AG04449 (cell line): ENCODE measurements at places on chromosomes 4 and X.

- DNase-seq = no peak
These were observed 205.4 kb downstream of the CFAP299 start for GRCh38 chr4:80540785-80541469.

DNA sequence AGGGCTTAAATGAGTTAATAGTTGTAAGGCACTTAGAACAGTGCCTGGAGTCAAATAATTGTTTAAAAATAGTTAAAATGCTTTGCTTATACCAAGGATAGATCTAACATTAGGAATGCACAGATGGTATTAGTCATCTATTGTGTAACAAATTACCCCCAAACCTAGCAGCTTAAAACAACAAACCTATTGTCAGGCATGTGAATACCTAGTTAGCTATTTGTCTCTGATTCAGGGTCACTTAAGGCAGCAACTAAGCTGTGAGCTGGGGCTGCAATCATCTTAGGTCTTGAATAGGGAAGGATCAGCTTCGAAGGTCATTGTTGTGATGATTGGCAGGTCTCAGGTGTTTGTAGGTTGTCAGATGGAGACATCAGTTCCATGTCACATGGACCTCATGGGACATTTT lies 42.4 kb upstream of the AGA start:
- peak; percentile 67 for DNase-seq

- DNase-seq = no peak
These were observed 31.3 kb downstream of the REPS2 start for GRCh38 chrX:16977771-16978170.

DNA sequence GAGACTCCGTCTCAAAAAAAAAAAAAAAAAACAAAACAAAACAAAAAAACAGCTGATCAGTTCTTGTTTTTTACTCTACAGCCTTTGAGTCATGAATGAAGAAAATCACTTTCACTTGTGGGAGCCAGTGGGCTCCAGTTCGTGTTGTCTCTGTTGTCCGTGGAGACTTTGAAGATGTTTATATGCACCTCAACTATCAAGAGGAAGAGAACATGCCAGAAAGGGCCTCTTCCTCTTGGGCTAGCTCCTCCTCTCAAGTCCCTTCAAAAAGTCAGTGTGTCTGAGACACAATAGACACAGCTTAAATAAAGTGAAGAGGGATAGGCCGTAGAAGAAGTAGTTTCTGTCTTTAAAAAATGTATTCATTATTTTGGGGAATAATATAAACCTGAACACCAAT lies 182.7 kb downstream of the KDR start:
- no peak for DNase-seq

- no peak for DNase-seq
These were observed 38.8 kb downstream of the GAB1 start for GRCh38 chr4:143375326-143376073.

DNA sequence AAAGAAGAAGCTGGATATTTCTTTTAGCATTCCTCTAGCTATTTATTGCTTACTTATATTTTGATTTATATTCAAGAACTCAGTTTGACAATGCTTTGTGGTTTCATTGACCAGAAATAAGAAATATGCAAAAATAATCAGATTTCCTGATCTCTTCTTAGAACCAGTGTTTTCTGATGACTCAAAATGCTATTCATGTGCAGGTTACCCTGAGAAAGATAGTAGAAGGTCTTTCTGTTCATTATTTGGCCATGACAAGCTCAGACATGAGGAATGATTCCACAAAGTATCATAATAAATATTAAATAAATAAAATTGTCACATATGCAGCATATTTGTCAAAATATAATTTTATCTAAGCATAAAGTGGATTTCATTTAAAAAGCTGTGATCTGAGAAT lies 24.1 kb downstream of the ADH7 start:
- no peak for DNase-seq

DNA sequence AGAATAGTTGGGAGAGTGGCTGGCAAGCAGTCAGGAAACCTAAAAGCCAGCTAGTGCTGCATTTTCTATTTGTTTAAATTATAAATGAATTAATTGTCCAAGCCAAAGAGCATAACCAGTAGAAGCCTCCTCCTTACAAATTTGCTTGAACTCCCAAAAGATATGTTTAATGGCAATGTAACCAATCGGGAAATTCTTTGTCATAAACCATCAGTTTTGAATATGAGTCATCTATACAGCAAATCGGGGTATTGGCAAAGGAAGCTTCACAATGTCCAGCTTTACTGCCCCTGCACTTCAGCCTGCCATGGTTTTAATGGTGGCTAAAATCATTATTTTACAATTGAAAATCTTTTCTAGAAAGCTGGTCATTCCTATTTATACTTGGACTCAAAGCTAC lies 216.6 kb downstream of the SHROOM3 start:
- no peak for DNase-seq

- DNase-seq = no peak
These were observed 396.0 kb downstream of the PDGFC start for GRCh38 chr4:156575430-156576073.

GRCh38 chrX:21847342-21847741 lies 7.9 kb downstream of the MBTPS2 start:
- no peak for DNase-seq

DNA sequence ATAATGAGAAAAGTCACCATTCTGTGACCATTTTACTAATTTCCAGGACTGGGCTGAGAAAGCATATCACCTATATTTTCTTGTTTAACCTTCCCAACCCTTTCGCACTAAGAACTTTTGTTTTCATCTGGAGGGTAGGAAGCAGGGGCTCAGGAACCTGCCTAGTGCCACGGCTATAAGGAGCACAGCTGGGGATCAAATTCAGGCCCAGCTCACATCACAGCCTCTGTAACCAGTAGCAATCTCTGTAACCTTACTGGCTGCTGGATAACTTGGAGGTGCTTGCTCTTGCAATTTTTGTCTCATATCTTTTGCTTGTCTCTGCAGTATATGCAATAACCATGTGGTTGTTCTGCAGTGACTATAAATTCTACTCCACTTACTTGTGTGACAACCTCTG lies 76.7 kb upstream of the PLAC1 start:
- no peak for DNase-seq

DNA sequence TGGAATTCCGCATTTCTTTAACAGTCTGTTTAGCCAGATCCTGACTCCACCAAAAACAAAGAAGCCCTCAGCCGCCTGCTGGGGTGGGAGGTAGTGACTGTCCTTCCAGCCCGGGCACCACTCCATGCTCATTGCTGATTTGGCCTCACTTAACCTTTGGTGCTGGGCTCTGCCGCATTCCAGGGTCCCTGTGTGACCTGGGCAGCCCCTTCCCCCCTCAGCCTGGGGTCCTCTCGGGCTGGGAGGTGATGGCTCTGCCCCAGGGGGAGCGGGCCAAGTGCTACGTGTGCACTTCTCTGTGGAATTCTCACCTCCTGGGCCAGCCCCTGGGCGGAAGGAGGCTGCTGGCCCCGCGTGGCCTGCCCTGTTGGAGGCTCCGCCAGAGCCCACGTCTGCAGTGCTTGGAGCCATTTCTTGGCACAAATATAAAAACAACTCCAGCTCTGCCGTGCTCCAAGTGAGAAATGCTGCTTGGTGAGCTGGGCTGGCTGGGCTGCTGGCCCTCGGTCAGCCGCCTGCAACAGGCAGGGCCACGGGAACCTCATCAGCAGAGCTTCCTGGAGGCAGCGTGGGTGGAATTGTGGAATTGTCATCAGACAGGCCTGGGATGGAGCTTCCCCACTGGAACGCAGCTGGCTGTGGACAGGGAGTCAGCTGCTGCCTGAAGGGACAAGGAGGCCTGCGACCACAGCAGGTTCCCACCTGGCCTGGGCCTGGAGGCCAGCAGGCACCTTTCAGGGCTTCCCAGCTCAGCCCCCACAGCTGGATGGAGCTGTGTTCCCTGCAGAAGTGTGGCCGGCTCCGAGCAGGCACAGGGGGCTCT lies 66.0 kb downstream of the TRMT44 start:
- DNase-seq = no peak
